ENCODE measurements at places on chromosomes 12 and 14. TPM values are rescaled to one million over a fixed set of nuclear protein-coding genes. Genes with fewer than 3 reads are reported as not detected.

DNA sequence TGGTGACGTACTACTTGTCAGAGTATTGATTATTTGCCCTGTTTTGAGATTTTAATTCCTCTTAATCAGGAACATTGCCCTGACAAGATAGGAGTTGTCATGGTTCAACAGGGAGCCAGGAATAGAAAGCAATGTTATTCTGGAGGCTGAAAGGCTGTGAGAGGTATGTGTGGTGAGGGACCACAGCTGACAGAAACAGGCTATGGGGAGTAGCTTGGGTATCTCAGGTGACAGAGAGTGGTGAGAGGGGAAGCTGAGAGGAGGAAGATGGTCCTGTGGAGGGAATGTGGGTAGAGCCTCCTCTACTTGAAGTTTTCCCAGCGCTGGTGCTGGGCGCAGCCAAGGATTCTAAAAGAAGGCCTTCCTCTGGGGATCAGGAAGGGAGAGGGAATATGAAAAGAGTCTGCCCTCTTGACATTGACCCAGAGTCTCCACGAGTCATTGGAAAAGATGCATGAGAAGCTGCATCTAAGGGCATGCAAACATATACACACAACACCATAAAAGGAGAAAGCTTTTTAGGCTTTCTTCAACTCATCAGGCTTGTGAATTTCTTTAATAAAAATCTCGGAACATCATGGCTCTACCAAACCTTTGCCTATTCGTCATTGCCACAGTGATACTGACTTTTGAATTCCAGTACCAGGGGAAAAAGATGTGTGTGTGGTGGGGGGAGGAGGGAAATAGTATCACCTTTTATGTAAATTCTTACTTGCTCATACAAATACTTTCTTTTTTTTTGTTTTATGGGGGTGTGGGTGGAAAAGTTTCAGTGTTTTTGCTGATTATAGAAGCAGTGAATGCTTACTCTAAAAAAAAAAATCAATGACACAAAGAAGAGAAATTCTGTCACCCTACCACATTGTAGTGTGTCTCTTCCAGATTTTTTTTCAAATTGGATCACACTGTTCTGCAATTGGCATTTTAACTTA lies 39.9 kb upstream of the DHRS7 start:
- DNase-seq, result no peak

- no peak for DNase-seq
Measured at GRCh38 chr14:104117341-104118005, 20.9 kb upstream of the KIF26A start.

GRCh38 chr12:90757957-90758356 lies 197.0 kb downstream of the CCER1 start:
- no peak for DNase-seq

The OTOGL gene
- not detected for total RNA-seq

- DNase-seq, result no peak
Measured at GRCh38 chr12:41701943-41702601, 442.6 kb downstream of the GXYLT1 start.

The ZCRB1 gene
- 32.0 TPM for total RNA-seq

The P2RX2 gene
- not detected for total RNA-seq

The SLCO1B3 gene
- not detected for total RNA-seq
